ENCODE measurements at places on chromosomes 3 and 15. TPM values are rescaled to one million over a fixed set of nuclear protein-coding genes. Genes with fewer than 3 reads are reported as not detected.

The GOLGA8T gene
- total RNA-seq: not detected

The LMAN1L gene
- total RNA-seq: 0.27 TPM

The GOLGA6L22 gene
- not detected for total RNA-seq

The CPEB1 gene
- total RNA-seq: 0.44 TPM

The PLOD2 gene
- total RNA-seq: 0.35 TPM

The SEMA3F gene
- total RNA-seq: not detected

Data from CD8-positive, alpha-beta memory T cell (primary cell).